Right ventricle myocardium superior (tissue), 1 donor: ENCODE measurements at places on chromosomes 3 and 15.
A peak's percentile ranks its signal among the peaks of the same experiment; 100 is the strongest.

GRCh38 chr3:140501061-140501769, 176.6 kb upstream of the TRIM42 start:
- no peak for DNase-seq

DNA sequence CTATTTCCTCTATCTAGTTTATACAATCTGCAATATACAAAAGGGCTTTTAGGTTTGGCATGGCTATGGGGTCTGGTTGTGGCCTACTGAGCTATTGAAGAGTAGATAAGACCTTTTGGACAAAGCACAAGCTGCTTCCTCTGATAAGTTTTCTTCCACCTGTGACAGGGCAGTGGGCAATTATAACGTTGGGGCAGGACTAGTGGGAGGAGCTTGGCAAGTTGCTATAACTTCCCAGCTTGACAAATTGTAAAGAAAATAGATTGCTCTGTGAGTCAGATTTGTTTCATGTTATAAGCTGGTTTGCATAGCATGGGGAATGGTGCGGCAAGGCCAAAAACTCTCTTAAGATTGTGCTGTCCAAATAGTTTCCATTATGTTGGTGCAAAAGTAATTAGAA, 64.9 kb downstream of the SLC7A14 start:
- DNase-seq = no peak

- DNase-seq = no peak
Measured at GRCh38 chr3:152969557-152970300, 134.8 kb downstream of the P2RY1 start.

DNA sequence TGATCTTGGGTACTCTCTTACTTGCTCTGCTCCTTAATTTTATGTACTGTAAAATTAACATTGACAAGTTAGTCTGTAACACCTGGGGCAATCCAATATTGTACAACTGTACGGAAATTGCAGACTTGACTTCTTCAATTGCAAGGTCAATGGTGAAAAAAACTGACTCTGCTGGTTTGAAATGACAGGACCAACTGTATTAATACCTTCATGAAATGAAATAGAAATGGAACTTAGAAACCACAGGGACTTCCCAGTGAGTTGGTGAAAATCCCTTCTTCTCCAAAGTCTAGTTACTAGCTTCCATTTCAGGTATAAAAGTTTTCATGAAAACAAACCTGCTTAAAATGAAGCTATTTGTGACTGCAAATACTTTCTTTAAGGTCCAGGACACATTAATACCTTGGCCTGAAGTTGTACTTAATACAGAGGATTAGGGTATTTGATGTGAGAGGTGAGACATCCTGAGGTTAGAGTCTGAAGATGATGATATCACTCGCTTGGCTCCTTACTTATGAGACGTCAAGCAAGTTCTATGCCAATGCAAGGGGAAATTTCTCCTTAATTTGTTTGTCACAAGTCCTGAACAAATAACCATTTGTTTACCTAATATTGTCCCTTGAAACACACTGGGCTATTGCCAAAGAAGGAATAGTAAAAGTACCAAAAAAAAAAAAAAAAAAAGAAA, 226.2 kb upstream of the TP63 start:
- DNase-seq = no peak

GRCh38 chr15:49678655-49679054, 57.8 kb downstream of the DTWD1 start:
- DNase-seq = no peak

GRCh38 chr3:85592256-85592655, 633.5 kb downstream of the CADM2 start:
- DNase-seq = no peak

GRCh38 chr15:78059110-78059839, 18.2 kb downstream of the TBC1D2B start:
- DNase-seq = no peak

DNA sequence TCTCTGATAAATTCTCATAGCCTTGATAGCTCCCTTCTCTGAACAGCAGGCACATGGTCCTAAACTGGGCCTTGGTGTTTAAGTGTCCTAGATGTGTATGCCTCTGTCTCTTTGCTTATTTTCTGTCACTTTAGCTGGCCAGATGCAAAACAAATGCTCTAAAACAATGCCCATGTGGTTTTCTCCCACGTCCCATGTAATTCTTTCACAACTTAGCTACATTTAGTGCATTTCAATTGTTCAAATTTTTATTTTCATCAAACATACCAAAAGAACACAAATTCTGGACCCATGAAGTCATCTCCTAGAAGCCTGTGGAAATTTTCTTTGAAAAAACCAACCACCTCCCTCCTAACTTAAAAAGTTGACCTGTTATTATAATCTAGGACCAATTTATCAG, 491.3 kb upstream of the AGTR1 start:
- DNase-seq = no peak

- DNase-seq = no peak
Measured at GRCh38 chr3:17733215-17733614, 9.2 kb downstream of the TBC1D5 start.

- DNase-seq = no peak
Measured at GRCh38 chr3:190183121-190183520, 62.4 kb upstream of the P3H2 start.

DNA sequence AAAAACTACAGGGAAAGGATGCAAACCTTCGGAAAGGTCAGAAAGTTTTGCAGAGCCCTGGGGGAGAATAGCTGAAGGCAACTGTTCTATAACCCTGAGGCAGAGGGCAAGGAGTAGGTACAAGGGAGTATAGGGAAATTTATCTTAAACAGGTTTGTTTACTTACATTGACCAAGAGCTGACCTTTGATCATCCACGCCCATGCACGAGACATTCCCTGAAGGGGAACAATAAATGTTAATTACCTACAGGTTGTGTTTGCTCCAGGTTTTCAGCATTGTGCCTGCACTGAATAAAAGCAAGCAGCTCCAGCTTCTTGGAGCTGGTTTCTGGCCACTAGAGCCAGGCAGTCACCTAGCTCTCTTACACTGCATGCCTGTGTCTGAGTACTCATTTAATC, 524.5 kb upstream of the TGFBR2 start:
- DNase-seq = no peak

DNA sequence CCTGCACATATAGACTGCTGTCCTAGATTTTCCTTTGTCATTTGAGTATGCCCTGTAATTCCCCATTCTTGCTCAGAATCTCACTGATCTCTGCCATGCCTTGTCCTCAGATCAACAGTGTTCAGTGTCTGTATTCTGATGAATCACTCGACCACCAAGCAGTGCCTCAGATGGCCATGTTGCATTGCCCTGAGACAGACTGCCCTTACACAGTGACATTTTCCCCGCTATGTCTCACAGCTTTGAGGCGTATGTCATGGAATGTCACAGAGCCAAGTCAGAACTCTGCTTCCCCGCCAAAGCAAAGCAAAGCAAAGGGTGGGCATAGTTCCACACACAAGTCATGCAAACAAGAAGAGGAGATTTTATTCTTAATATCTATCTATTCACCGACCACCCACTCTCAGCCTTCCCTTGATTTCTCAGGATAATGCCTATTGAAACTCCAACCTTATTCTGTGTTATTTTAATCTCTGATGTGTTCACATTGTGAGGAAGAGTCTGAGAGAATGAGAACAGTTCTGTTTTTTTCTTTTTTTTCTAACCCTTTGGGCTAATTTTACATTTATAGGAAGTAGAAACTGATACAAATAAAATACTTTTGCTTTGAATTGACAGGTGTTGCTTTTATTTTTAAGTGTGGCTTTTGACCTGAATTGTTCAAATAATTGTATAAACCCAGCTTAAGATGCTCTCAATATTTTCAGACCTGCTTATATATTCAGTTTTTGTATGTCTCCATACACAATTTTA, 16.9 kb upstream of the PSMD6 start:
- DNase-seq = no peak

DNA sequence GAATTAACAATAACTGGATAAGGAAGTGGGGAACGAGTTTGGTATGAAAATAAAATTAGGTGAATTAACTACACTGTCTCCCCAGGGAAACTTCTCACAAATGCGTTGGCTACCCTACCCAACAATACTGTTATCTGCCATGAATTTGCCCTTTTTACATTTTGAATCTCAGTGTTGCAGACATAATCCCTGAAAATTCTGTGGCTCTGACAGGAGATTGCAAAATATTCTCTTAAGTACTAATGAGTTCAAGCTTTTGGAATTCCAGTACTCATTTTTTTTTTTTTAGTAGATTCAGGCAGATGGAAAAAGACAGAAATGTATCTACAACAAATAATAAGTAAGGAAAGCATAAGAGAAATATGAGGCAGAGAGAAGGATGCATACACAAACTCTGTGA, 332.6 kb downstream of the LSAMP start:
- no peak for DNase-seq

- no peak for DNase-seq
Measured at GRCh38 chr15:68503213-68503612, 71.2 kb upstream of the ITGA11 start.

- DNase-seq = peak; percentile 44
Measured at GRCh38 chr15:94924971-94925598, 693.7 kb downstream of the MCTP2 start.

- DNase-seq = no peak
Measured at GRCh38 chr15:92421976-92422375, 28.3 kb downstream of the ST8SIA2 start.

- DNase-seq = no peak
Measured at GRCh38 chr3:123778991-123779622, 105.0 kb downstream of the MYLK start.

DNA sequence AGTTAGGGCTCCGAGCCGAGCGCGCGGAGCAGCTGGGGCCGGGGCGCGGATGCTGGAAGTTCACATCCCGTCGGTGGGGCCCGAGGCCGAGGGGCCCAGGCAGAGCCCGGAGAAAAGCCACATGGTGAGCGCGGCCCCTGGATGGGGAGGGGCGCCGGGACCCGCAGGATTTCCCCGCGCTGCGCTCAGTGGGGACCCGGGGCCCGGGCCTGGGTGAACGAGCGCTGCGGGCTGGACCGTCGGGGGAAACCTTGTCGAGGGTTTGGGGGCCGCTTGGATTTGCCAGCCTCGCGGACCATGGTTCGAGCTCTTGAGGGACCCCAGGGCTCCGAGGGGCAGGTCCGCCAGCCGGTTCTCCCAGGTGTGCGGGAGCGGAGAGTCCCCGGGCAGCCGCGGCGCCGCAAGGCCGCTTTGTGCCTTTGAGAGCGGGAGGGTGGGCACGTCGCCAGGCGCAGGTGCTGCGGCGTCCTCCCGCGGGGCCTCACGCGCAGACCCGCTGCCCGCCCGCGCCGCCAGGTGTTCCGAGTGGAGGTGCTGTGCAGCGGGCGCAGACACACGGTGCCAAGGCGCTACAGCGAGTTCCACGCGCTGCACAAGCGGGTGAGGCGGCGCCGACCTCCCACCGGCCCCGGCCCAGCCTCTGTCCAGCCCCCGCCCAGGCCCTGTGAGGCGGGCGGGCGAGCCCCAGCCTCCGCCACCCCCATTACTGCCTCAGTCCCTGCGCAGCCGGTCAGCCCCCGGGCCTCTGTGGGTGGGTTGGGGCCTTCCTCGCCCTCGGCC, at the start of gene SNX22:
SNX22 (plus strand) TSS at position 5 of the 780 bp plus-strand sequence; CDS start at position 50, 45 bp downstream.
- peak; percentile 48 for DNase-seq

- no peak for DNase-seq
Measured at GRCh38 chr3:62592408-62592807, 219.1 kb upstream of the FEZF2 start.

- DNase-seq = no peak
Measured at GRCh38 chr3:125035217-125035616, 20.6 kb downstream of the HEG1 start.

DNA sequence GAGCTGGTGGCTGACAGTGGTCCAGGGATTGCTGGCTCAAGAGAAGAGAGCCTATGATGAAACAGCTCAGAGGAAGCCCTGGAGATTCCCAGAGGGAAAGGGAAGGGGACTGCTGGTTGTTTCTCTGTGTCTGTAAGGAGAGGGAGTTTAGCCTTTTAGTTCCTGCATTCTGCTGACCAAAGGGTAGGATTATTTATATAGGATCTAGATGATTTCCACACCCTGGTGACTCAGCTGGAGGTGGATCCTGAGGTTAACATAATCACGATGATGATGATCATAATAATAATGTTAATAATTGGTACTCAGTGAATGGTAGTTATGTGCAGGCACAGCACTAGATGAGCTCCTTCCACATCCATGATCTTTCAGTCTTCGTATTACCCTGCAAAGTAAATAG, 144.9 kb downstream of the EPHB1 start:
- no peak for DNase-seq

- no peak for DNase-seq
Measured at GRCh38 chr15:75942464-75942863, 38.8 kb downstream of the FBXO22 start.

DNA sequence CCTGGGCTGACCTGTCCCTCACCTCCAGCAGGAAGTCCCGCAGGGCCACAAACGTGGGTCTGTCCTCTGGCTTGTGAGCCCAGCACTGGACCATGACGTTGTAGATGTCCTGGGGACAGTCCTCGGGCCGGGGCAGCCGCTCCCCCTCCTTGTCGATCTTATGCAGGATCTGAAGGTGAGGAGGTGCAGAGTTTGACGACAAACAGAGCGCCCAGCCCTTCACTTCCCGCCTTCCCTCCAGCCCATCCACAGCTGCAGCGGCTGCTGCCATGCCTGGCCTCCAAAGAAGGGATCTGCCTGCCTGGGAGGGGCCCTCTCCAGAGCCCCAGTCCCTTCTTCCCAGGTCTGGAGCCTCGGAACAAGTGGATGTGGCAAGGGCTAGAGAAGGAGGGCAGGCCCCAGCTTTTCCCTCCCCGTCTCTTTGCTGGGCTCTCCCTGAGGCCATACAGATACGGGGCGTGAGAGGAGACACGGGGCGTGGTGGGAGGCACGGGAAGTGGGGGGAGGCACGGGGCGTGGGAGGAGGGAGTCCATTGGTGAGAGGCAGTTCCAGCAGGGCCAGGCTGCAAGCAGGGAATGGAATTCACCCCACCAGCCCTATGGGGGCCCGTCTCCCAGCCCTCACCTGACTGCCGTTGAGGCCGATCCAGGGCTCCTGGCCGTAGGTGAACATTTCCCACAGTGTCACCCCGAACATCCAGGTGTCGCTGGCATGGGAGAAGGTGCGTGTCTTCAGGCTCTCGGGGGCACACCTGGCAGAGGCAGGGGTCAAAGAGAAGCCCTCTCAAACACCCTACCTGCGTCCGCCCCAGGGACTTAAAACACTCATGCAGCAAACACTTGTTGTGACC, 29.7 kb downstream of the TNK2 start:
- DNase-seq = no peak

DNA sequence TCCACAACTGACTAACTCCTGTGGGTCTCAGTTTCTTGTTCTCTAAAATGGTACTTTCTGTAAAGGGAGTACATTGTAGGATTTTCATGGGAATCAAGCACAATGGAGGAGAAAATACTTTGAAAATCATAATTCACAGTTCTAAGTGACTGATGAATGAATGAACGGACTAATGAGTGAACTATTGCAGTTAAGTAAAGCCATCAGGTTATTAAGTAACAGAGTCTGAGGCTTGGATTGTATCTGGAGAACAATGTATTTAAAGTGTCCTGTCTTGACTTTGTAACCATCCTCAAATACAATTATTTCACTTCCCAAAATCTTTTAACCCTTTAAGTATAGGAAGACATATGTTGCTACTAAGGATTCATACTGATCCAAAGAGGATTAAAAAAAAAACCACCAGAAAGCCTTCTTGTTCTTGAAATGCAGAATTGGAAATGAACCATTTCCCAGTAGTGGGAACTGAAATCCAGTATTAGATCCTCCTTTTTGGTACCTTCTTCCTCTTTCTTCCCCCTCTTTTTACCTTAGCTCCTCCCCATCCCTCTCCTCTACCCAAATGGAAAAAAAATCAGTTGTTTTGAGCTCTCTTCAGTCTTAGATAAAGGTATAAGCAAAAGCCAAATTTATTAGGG, 13.2 kb upstream of the BCL6 start:
- no peak for DNase-seq

- no peak for DNase-seq
Measured at GRCh38 chr3:152284906-152285305, 16.2 kb downstream of the MBNL1 start.

GRCh38 chr3:16739541-16740105, 134.4 kb upstream of the DAZL start:
- DNase-seq = no peak
